ENCODE measurements at places on chromosomes 1 and 21.

DNA sequence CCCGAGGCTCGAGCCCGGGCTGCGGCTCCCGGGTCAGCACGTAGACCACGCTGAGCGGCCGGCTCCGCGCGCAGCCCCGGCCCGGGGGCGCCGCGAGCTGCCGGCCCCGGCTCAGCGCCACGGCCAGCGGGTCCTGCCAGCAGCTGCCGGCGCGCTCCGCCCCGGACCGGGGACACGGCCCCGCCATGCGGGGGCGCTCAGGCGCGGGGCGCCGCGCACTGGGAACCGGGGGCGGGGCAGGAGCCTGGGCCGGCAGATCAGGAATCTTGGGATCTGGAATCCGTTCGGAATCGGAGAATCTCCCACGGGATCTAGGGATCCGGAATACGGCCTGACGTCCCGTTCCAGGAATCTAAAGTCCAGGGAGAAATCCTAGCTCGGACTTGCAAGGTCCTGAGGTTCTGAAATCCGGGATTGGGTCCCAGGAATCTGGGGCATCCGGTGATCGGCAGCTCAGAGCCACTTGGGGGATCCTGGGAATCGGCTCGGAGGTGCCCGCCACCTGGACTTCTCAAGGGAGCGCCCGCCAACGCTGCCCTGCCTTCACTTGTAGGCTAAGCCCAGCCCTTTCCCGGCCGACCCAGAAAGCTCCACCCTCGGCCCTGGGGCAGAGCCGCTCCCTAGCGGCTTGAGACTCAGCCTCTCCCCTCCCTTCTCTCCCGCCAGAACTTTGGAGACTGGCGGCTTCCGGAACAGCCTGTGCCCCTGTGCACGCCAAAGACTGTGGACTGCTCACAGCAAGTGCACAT lies at the start of gene MAP3K6:
Gene MAP3K6 (minus strand): TSS at position 551 of the 749 bp plus-strand sequence. CDS start 364 bp downstream, at position 187.
- DNase-seq = peak; percentile 90

DNA sequence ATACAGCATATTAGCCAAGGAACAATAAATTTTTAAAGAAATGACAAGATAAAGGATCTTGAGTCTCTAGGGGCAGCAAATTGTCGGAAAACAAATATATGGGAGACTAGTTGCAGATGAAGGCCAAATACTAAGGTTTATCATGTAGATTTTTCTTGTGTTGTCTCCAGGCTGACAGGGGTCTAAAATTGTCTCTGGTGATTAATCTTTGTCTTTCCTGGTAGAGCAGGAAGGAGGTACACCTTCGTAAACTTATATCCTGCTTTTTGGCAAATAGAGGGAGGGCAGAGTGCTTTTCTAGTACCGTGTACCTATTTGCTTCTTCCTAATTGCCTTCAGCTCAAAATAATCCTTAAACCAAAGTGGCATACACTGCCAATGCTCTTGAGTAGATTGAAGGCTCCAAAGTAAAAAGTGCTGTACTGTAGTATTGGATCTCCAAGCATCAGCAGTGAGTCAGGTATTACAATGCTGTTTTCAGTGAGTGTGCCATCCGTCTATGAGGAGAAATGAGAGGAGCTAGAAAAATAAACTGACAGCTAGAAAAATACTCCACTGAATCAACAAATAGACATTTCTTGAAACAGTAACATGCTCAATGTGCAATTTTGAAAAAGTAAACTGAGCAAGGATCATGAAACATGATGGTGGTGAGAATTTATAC lies 1.8 kb upstream of the LEPR start:
- no peak for DNase-seq

- DNase-seq = no peak
These were observed 24.8 kb downstream of the PPP2R5A start for GRCh38 chr1:212309967-212310366.

DNA sequence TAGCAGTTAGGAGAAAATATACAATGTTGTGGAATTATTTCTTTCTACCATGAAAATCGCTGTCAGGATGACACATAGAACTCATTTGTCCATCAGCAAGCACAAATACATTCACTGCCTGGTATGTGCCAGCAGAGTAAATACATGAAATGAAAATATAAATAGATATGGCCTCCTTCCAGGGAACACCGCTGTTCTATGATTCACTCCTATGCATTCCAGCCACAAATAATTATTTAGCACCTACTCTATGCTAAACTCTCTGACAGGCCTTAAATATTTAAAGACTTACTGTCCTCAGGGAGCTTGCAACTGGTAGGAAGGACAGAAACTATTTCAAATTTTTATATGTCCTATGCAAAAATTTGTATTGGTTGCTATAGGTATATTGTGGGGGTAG lies 975.0 kb upstream of the NCAM2 start:
- DNase-seq = no peak

DNA sequence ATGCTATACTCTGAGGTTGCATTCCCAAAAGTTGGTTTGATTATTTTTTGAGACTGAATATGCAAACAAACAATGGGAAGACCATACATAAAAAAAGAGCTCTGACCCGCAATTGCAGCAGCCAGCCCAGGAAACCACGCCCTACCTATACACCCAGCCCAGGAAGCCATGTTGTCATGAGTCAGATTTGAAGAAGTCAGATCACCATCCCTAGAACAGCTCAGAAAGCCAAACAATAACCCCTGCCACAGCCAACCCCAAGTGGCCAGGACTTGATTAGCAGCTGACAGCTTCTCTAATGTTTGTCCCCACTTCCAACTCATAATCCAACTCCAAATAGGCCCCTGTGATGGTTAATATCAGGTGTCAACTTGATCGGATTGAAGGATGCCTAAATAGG lies 621.9 kb downstream of the NPHP4 start:
- DNase-seq = no peak

GRCh38 chr1:88985032-88985431 lies 7.4 kb downstream of the KYAT3 start:
- DNase-seq = peak; percentile 90

DNA sequence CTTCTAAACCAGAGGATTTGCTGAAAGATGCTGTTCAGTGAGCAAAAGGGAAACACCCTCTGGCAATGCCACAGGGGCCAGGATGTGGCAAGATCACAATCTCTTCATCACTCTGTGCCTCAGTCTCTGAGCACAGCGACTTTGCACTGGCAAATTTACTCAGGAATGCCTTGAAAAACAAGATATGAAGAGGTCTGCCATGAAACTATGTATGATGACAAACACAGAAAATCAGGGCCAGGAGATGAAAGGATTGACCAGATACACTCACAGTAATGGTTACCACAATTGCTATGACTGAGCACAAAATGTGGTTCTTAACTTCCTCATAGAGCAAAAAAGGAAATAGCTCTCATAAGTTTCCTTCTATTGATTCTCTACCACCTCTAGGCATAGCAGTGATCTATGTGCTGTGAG lies 5.8 kb downstream of the TTC13 start:
- DNase-seq = peak; percentile 33

GRCh38 chr1:245710961-245711903 lies 556.4 kb downstream of the KIF26B start:
- no peak for DNase-seq

- no peak for DNase-seq
These were observed 1244.6 kb upstream of the ADGRL4 start for GRCh38 chr1:80251171-80251570.

DNA sequence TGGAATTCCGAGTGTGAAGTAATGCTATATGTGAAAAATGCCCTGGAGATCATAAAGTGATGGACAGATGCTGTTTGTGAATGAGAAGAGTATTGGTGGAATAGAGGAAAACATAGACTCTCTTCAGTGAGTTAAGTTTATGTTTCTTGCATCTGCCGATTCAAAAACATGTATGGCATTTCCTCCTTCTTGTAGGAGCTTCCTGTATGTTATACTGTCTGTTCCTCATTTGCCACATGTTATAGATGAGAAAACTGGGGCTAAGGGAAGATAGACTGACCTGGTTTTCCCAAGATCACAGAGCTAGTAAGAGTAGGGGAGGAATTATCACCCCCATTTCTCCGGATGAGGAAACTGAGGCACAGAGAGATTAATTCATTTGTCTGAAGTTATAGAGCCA lies 41.1 kb upstream of the IL20 start:
- DNase-seq = no peak

DNA sequence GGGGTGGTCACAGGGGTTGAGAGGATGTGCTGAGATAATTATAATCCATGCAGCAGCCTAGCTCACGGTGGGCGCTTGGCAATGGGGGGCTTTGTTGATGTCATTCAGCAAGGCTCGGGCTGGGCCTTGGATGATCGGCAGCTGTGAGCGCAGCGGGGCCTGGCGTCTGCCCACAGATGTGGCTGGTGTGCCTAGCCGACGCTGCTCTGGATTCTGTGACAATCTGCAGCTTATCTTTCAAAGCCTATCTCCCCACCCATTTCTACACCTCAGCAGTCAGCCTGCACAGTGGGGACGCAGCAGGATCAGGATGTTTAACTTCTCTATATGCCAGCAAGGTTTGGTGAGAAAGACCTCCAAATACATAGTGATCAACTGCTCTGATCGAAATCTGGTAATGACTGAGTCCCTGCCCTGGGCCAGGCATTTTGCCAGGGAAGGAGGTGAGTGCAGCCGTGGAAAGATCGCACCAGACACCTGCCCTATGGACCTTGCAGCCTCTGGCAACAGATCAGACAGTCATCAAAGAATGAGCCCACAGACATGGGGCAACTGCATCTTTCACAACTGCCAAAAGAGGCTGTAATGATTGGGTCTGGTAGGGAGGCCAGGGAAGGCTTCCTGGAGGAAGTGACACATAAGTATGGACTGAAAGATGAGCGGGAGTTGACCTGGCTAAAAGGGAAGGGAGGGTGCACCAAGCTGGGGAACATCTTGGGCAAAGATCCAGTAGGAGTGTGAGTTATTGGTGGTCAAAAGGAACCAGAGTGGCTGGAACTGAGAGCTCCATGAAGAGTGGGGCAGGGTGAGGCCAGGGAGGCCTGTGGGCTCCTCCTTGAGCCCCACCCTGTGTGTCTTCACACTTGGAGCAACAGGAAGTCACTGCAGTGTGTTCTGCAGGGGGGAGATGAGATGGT lies 35.3 kb downstream of the EPHB2 start:
- DNase-seq = peak; percentile 91

DNA sequence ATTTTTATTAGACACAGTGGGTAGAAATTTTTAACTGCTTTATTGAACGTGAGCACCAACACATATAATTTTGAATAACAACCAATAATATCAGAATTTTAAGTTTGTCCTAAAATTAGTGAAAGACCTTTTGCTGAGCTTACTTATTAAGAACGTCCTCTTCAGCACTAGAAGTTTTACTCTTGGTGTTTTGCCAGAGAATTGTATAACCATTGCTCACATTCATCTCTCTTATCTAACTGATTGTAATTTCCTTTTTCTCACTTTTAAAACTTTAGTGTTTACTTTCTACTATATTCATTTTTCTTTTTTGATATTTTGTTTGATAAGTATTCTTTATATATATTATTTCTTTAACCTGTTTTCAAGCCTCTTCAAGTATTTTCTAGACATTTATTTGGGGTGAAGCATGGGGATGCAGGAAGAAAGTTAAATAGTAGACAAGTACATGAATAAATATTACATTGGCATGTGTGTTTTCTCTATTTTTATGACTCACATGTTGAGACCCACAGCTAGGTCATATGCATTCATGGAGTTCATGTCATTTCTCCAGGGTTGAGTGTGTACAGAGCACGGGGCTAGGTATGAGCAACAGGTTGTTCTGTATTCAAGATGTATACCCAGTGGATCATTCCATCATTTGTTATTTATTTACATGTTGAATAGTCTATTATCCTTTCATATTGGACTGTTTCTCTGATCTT lies 90.6 kb downstream of the ATP6V1G3 start:
- peak; percentile 7 for DNase-seq

GRCh38 chr1:110967256-110967655 lies 3.5 kb upstream of the LRIF1 start:
- DNase-seq = no peak

DNA sequence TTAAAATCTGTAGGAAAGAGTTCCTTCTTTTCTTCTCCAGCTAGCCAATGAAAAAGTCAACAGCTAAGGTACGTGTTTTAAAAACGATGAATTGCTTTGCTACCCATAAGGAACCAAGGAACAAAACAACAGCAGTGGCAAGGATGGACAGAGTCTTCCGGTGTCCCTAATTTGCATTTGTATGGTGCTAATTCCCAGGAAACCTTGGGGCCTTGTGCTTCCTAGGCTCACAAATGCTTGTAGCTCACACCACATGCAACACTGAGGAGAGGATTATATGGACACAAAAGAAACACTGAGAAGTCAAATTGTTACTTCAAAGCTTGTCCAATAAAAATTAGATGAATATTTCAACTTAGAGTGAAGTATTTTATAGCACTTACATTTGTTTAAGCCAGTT lies 1.8 kb upstream of the PGBD5 start:
- no peak for DNase-seq

DNA sequence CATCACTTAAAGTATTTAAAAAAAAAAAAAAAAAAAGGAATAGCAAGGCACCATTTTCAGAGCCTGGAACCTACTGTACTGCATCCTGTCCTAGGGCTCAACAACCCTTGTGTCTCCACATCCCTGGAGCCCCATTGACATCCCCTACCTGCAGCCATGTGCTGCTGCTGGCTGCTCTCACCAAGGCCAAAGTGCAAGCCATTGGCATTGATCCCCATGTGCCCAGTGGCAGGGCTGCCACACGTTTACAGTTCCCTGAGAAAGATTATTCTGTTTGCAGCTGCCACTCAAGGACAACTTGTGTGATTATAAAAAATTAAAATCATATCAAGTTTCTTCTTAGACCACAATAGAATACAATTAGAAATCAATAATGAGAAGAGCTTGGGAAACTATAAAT lies 129.9 kb downstream of the LHX8 start:
- DNase-seq = no peak

DNA sequence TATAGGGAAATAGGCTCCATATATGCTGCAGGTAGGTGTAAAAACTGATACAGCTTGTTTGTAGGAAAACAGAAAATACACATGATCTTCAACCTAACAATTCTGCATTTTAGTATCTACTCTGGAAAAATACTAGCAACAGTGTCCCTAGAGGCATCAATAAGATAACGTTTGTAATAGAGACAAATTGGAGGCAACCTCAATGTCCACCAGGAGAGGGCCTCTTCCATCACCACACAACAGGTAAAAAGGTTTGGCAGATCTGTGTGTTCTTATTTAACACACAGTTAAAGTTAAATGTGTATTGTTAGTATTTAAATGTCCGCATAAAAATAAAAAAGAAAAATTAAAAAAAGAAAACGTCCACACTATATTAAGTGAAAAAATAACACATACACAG lies 5.4 kb downstream of the EIF2D start:
- DNase-seq = no peak

GRCh38 chr1:225769687-225770086 lies 7.9 kb upstream of the SRP9 start:
- DNase-seq = no peak

- no peak for DNase-seq
These were observed 4.8 kb downstream of the DIPK1A start for GRCh38 chr1:92956254-92957029.

- DNase-seq = no peak
These were observed 226.5 kb upstream of the CAMK1G start for GRCh38 chr1:209356976-209357377.

DNA sequence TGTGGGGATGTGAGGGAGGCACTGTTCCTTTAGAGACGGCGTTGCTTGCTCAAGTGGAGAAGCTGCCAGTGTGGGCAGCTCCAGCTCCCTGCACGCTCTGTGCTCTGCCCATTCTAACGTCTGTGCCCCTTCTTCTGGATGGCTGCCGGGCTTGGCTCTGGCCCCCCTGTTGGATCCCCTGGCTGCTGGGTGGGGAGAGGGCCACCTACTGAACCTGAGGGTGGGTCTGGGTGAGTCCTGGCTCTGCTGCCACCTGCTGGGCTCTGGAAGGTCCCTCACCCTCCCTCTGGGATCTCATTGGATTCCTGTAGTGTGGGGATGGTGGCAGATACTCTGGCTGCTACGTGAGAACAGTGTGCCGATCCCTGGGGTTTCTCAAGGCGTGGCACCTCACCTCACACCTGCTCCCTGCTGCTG lies 5.0 kb downstream of the PFKL start:
- peak; percentile 61 for DNase-seq

GRCh38 chr1:17606826-17607440 lies 67.4 kb downstream of the ARHGEF10L start:
- peak; percentile 73 for DNase-seq

Measured in Daoy (cell line).